ENCODE measurements at places on chromosomes 1 and 21.

DNA sequence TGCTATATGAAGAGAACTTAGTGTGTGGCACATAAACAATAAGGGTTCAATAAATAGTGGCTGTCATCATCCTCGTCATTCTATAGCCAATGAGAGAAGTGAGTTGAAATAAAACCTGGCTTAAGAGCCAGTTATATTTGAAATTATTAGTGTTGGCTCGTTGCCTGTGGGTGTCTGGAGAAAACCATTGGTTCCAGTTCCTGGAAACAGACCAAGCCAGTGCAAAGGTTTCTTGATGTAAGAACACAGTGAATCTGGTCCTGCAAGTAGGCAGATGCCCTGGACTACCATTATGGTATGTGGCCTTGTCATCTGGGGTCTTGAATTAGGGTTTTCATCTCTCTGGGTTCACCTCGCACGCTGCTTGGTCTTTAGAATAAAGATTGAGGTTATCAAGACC is 43.3 kb downstream of the URB2 start:
- no peak overlapping the region for H3K27ac ChIP-seq
- no peaks in the 10 kb centered on the region for H3K36me3 ChIP-seq
- H3K4me1 ChIP-seq: no peaks in the 10 kb centered on the region
- no peak for DNase-seq
- H3K4me3 ChIP-seq: no peak overlapping the region

DNA sequence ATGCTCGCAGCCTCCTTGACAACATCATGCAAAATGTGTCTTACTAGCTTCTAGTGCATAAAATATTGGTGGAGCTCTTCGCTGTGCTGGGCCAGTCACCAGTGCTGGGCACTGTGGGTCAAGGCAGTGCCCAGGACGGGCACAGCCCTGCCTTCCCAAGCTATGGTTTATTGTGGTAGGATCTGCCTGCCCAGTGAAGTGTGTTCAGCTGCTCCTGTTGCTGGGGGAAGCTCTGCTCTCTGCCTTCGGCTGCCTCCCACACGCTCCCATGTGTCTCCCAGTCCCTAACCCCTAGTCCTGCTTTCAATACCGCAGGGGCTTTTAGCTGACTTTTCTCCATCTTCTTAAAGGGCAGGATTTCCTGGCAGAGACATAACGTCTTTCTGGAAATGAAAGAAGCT is 15.7 kb downstream of the EPHX1 start:
- H3K27me3 ChIP-seq: no peaks in the 10 kb centered on the region
- peak overlapping the region; percentile 40 for H3K27ac ChIP-seq
- H3K4me3 ChIP-seq: no peak overlapping the region
- H3K4me1 ChIP-seq: peaks cover 66% of the 10 kb centered on the region

GRCh38 chr21:34987501-34988072 is 61.5 kb downstream of the RUNX1 start:
- H3K27ac ChIP-seq: peak overlapping the region; percentile 33
- H3K36me3 ChIP-seq: no peaks in the 10 kb centered on the region
- no peak for DNase-seq
- H3K27me3 ChIP-seq: no peaks in the 10 kb centered on the region
- peaks cover 3% of the 10 kb centered on the region for H3K4me1 ChIP-seq
- no peak overlapping the region for H3K4me3 ChIP-seq

- DNase-seq: no peak
- no peaks in the 10 kb centered on the region for H3K4me1 ChIP-seq
- no peaks in the 10 kb centered on the region for H3K36me3 ChIP-seq
- H3K4me3 ChIP-seq: no peak overlapping the region
- H3K27ac ChIP-seq: no peak overlapping the region
- H3K27me3 ChIP-seq: no peaks in the 10 kb centered on the region
Measured at GRCh38 chr1:7645751-7646048, 125.4 kb upstream of the VAMP3 start.

GRCh38 chr1:109201123-109201703 is 12.5 kb upstream of the SARS1 start:
- no peak for DNase-seq
- H3K4me1 ChIP-seq: peaks cover 16% of the 10 kb centered on the region
- H3K27me3 ChIP-seq: no peaks in the 10 kb centered on the region
- no peaks in the 10 kb centered on the region for H3K36me3 ChIP-seq
- no peak overlapping the region for H3K27ac ChIP-seq
- H3K4me3 ChIP-seq: no peak overlapping the region

DNA sequence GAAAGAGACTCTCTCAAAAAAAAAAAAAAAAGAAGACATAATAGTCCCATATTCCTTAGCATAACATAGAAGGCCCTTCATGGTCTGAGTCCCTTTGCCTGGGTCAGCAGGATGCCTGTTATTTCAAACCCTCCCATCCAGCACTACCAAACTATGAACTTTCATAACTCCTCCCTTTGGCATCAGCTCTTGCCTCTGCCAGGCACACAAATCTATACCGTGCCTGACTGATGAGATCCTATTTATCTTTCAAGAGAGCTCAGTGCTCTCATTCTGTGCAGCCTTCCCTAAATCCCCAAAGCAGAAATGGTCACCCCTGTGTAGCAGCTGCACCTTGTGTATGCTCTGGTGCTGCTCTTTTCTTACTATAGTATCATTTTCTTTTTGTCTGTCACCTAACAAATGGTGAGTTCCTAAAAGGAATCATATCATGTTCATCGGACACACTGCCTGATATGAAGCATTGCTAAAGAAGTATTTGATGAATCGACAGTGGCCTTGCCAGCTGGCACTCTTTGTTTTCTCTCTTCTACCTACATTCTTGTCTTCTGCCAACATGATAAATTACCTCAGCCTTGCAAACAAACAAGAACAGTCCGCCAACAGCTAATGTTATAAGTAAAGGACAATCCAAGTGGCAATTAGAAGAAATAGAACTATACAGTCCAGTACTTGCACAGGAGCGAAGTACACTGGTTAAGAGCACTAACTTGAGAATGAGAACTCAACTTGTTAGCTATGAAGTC is 29.9 kb downstream of the FMO4 start:
- H3K4me1 ChIP-seq: peaks cover 16% of the 10 kb centered on the region
- no peak for DNase-seq

DNA sequence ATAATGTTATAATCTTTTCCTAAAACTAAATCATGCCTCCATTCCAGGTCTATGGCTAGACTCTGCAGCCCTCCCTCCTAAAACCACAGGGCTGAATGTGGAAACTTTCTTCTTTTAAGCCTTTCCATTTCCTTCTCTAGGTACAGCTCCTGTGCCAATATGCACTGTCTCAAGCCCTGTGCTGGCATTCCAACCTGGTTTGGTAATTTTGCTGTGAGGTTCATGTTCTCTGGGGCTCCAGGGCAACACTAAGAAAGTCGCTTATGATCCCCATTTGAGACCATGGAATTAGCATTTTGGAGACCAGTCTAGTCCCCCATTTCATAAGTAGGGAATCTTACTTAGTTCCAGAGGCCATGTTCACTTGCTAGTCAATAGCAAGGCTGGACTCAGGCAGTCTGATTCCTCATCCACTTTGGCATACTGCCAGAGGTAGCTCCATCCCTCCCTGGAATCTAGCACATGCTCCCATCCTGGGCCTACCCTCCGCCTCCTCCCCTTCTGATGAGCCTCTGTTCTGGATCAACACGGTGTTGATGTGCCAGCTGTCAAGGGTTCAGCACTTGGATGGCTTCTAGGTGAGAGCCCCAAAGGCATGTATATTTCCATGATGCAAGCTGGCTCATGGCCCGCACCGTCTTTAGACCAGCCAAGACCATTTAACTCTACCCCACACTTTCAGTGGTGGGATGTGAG is 36.5 kb downstream of the ZMYND12 start:
- DNase-seq: no peak
- H3K4me1 ChIP-seq: peaks cover 19% of the 10 kb centered on the region

All from vagina (tissue), 2 donors.